ENCODE measurements at places on chromosomes 6 and 20.

- no peak for DNase-seq
Observed at GRCh38 chr20:37681384-37682112, 12.3 kb upstream of the CTNNBL1 start.

DNA sequence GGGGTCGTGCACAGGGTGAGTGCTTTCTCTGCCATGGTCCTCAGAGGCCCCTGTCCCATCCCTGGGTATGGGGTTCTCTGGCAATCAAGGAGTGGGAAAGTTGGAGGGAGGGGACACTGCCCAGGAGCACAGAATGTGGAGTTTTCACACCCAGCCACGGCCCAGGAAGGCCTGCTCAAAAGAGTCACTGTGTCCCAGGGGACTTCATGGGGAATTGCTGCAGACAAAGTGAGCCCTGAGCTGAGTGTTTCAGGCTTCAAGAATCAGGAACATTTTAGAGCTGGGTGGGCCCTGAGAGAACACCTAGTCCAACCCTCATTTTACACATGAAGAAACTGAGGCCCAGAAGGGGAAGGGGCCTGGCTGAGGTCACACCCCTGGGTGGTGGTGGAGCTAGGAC is 5.7 kb downstream of the MAPK13 start:
- peak; percentile 53 for DNase-seq

DNA sequence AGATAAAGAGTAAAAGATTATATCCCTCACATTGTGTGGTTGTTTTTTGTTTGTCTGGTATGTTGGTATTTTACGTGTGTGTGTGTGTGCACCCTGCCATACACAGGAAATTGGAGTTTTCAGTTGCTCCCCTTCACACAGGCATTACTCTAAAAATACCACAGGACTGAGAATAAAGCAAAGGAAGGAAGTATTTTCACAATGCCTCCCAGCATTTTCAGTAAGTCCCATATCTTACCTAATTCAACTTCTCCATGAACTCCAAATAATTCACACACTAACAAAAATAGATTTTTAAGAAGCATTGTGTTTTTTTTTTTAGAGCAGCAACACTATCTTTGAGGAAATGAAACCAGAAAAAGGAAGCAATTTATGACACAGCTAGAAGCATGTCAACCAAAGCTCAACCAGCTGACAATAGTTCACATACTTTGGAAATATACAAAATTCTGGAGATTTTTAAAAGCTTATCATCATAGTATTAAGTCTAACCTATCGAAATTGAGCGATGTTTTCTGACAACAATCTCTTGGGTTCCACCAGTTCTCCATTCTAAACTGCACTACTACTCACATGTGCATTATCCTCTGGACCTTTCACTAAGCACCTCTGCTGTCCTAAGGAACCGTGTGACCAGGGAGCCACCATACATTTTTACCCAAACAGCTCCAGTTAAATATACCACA is 2.1 kb downstream of the UBE2J1 start:
- DNase-seq, result no peak

DNA sequence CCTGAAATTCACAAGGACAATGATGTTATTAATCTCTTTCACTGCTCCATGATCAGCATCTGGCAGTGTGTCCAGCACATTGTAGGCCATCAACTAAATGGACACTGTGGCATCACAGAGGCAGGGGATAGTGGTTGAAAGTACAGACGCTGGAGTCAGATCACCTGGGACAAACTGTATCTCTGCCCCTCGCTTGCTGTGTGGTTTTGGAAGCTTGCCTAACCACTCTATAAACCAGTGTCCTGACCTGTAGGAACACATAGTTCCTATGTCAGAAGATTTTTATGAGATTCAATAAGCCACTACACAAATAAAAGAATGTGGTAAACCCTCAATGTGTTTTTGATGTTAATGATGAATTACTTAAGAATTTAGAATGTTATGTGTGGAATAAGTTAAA is 219.3 kb upstream of the RNF217 start:
- no peak for DNase-seq

DNA sequence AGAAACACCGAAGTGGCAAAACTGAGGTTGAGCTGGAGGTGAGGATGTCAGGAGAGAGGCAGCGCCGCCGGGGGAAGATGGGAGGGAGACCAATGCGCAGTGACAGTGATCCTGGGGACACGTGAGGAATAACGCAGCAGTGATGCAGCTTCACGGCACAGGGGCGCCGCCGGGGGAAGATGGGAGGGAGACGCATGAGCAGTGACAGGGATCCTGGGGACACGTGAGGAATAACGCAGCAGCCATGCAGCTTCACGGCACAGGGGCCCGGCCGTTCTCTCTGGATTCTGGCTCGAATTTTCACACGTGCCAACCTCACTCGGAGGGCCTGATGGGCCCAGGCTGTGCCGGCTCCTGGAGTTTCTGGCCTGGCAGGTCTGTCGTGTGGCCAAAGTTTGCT is 94.7 kb downstream of the SMOC2 start:
- DNase-seq, result no peak

DNA sequence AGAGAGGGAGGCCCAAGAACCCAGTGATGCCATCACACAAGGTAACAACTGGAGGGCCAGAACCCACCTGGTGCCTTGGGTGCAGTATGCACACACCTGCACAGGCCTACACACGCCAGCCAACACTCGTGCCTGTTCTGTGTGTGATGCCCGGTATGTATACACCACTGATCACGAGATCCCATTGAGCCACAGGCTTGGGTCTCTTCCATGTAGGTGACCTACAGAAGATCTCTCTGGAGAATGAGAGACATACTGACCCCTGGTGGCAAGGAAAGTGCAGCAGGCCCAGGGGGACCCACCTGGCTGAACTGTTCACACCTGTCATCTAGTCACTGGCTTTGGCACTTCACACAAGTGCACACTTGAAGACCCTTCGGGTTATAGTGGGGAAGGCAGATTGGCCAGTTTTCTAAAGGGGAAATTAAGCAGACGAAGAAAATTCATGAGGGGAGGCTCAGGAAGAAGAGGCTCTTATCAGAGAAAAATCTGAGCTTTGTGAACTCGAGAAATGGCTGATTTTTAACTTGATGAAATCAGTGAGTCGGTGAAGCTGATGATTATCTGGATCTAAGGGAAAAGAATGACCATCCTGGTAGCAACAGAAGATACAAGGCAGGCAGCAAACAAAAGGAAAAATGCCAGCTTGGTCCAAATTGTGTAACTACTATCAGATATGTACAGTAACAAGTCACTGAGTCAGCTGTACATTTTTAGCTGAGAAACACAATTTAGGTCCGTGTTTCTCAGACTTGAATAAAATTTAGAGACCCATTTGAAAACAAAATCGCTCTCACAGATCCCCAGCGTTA is 69.1 kb upstream of the PBOV1 start:
- DNase-seq, result peak; percentile 74

DNA sequence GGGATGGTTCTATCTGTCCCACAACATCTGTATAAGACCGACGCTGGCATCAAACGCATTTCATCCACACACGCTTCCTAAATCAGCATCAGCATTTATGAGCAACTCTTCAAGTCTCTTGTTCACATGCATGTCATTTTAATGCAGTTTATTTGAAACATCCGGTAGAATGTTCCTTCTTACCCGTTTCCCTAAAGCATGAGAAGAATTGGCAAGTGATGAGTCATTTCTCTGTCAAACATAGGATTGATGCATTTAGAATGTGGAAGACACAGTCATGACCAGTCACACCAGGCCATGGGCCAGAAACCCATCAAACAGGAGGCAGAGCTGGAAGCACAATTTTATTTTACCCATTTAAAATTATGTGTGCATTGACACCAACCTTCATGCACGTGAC is 122.8 kb downstream of the UST start:
- no peak for DNase-seq

- no peak for DNase-seq
Observed at GRCh38 chr20:23305098-23305497, 45.5 kb upstream of the NXT1 start.

- DNase-seq, result no peak
Observed at GRCh38 chr6:27840572-27840971, 71.6 kb downstream of the OR2B2 start.

DNA sequence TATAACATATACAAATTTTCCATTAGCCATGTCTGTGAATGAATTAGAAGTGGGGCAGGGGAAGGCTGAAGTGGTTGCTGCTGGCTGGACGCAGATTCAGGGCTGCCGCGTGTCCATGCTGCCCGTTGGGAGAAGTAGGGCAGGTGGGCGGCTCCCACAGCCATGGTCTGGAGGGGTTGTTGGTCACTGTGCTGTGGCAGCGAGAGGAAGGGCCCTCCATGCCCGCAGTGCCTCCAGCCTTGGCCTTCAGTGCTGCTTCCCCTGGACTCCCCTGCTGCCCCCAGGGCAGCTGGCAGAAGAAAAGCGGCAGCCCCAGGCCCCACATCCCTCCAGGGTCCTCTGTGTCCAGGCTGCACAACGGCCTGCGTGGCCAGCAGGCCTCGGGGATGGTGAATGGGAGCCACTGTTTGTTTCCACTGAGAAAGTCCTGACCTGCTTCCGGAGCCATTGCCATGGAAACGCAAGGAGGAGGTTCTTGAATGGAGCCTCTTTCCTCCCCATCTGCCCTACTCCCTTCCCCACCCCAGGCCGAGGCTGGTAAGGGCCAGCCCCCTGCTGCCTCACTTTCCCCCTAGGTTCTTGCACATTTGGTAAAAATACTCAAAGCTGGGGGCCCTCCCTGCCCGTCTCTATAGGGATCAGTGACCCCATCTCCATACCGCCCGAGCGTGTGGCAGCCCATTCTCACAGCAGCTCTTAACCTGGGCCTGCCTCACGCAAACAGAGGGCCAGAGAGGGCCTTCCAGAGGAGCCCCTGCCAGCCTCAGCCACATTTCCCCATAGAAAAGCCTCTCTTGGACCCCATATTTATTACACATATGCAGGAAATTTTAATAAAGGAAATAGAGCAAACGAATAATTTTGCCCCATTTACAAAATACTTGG is 113.3 kb downstream of the SASH1 start:
- DNase-seq, result no peak

- no peak for DNase-seq
Observed at GRCh38 chr6:165308926-165309731, at the start of gene C6orf118. Gene C6orf118, minus strand, starts transcription at chr6:165309605. Its CDS starts 19 bp downstream, at chr6:165309586.

DNA sequence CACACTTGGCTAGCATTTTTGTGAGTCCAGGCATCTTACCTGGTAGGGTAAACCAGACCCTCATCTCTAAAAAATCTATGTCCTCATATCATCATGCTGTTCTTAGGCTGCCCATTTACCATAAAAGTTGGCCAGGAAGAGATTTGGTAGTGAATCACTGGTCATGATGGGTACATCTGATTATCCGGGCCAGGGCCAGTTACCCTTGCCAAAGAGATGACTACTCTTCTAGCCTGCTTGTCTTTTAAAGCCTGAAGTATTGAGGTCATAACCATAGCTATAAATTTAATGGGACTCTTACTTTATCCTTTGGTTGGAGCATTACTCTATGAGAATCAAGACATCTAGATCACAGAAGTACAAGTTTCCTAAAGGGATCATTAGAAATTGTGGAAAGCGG is 276.8 kb downstream of the TENT5A start:
- DNase-seq, result no peak

DNA sequence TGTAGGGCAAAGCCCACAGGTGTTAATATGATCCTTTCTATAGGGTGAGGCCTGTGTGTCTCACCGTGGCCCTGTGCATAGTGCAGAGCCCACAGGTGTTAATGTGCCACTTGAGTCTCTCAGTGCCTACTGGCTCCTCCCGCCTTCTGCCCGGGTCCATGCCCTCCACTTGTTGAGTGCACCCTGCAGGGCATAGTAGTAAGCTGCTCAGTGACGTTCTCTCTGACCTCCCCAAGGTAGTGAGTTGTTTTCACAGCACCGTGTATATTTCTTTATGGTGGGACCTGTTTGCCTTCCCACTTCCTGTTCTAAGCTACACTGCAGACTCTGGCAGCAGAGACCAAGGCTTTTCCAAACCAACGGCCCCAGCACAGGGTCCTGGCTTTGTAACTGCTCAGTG is 64.5 kb upstream of the SLC22A1 start:
- DNase-seq, result no peak

GRCh38 chr20:61100489-61100888 is 151.6 kb upstream of the CDH4 start:
- no peak for DNase-seq

- DNase-seq, result no peak
Observed at GRCh38 chr20:62455929-62456328, 19.9 kb downstream of the GATA5 start.

- DNase-seq, result no peak
Observed at GRCh38 chr6:3356824-3357420, 98.2 kb downstream of the PSMG4 start.

GRCh38 chr20:2122936-2123335 is 21.3 kb downstream of the STK35 start:
- no peak for DNase-seq

GRCh38 chr6:2546901-2547300 is 203.8 kb downstream of the MYLK4 start:
- DNase-seq, result no peak

DNA sequence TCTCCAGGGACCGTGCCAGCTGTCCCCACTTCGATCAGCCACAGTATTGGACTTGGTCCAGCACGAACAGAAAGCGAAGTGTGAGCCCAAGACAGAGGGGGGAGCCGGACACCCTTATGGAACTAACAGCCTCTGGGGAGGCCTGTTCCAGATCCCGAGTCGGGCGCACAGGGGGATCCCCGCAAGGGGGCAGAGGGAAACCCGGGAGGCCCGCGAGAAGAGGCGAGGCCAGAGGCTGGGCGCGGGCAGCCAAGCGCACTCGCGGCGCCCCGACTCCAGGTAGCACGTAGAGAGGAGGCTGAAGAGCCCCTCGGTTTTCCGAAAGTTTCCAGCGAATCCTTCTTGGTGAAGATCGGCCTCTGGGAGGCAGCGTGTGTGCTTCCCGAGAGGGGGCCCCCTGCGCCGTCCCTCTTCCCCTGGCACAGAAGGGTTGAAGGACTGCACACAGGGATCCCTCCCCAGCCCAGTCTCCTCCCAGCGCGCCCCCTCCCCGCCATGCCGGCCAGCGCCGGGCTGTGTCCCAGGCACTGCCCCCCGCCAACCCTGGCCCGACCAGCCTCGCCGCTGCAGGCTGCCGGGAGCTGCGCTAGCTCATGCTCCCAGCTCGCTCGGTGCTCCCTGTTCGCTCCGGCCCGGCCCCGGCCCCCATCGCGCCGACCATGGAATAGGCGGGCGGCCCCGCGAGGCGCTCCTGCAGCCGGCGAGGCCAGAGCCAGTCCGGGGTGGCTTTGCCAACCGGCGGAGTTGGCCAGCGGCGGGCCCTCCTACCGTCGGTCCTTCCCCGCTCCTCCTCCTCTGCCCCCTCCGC is 577 bp upstream of the SLC24A3 start:
- peak; percentile 32 for DNase-seq

- no peak for DNase-seq
Observed at GRCh38 chr6:79869184-79869583, 78.2 kb downstream of the ELOVL4 start.

GRCh38 chr20:37523911-37524700 is 3.1 kb downstream of the NNAT start:
- no peak for DNase-seq

- DNase-seq, result no peak
Observed at GRCh38 chr6:22466665-22467245, 102.6 kb upstream of the HDGFL1 start.

GRCh38 chr20:20412750-20413149 is 44.8 kb downstream of the INSM1 start:
- no peak for DNase-seq

DNA sequence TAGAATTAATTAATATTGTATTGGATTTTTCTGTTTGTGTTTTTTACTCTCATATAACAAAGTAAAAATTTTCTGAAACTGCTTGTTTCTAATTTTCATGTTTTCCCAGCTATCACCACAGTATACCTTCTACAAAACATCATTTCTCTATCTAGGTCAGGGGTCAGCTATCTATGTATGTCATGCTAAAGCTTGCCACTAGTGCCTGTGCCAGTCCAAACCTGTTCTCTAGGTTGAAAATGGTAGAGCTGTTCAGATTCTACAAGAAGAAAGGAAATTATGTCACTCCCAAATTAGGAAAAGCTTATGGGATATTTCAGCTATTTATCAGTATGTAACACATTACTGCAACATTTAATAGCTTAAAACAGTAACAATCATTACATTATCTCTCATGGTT is 5.8 kb upstream of the ME1 start:
- no peak for DNase-seq

Measured in GM13976 (cell line).